ENCODE measurements at places on chromosomes 5 and 9.

DNA sequence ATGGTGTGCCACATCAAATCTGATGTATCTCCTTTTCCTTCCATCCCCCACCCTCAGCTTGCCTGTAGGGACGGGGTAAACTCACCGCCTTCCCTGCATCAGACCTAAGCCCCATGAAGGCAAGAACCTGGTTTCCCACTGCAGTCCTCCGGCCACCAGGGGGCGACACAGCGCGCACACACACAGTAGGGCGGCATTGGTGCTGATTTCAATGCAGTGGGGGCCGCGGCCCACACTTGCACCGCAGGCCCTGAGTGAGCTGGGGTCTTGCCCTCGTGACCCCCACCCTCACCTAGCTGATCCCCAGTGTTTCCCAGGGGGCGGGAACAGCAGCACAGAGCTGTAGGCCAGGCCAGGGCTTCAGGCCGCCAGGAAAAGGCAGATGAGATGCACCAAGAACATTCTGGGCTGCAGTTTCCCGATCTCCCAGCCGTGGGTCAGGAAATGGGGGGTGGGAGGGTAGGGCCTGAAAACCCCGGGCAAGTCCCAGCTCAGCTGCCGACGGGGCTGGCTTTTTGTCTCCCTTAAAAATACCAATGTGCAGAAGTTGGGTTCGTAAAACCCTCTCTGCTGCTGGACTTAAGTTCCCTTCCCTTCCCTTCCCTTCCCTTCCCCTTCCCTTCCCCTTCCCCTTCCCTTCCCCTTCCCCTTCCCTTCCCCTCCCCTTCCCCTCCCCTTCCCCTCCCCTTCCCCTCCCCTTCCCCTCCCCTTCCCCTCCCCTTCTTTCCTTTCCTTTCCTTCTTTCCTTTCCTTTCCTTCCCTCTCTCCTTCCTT is 19.5 kb downstream of the FAM163B start:
- peak; percentile 35 for DNase-seq

GRCh38 chr9:109010746-109011145 is 2.6 kb downstream of the CTNNAL1 start:
- no peak for DNase-seq

- DNase-seq: no peak
Measured at GRCh38 chr5:36611520-36612274, 5.3 kb downstream of the SLC1A3 start.

DNA sequence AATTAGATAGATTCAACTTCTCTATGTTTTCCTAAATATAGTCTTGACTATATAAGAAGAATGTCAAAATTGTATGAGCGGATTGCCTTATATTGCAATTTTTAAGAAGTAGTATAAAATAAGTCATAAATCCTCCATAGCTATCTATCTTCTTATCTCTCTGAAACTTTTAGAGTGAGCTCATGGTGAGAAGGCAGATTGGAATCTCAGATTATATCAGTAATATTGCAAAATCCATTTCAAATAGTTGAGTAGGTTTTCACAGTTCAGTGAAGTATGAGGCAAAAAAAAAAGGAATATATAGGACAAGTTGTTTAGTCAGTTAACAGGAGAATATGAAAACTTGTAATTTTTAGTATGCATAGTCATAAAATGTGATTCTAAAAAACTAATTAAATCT is 156.4 kb downstream of the FAM174A start:
- no peak for DNase-seq

DNA sequence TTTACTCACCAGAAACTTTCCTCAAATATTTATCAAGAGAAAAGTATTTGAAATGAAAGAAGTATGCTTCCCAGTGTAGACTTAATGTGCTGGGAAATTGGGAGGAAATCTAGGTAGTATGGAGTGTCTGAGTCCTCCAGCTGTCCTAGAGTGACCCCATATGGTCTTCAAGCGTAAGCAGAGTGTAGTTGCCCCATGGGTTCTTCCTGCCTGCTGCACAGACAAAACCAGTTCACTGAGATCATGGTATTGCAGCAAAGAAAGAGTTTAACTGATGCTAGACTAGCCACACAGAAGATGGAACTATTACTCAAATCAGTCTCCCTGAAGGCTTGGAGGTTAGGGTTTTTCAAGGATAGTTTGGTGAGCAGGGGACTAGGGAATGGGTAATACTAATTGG is 114.9 kb upstream of the PRLR start:
- no peak for DNase-seq

DNA sequence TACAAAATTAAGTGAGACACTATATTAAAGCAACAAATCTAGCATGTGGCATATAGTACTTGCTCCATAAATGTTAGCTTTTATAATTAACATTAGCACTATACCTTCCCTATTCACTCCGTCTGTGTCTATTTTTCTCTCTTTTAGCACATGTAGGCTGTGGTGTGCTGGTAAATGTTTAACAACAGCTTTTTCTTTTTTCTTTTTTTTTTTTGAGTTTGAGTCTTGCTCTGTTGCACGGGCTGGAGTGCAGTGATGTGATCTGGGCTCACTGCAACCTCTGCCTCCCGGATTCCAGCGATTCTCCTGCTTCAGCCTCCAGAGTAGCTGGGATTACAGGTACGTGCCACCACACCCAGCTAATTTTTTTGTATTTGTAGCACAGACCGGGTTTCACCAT is 62.1 kb downstream of the SPRY4 start:
- no peak for DNase-seq

DNA sequence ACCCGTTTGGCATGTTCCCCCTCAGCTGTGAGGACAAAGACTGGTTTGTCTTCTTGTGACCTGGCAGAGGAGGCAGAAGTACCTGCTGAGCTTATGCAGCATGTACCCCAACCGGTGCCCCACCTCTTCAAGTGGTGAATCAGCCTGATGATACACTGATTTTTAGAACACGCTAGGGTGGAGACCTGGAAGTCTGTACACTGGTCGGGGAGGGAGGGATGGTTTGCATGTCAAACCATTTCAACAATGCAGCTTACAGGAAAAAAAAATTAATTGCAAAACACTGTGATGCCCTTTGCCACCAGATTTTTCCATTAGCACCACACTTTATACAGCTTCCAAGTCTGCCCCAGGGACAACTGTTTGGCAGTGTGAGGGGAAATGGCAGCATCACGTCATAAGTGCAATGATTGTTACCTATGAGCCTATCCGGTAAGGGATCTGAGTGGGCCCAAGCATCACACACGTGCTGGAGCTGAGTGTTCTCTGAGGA is 155.1 kb upstream of the DMRT1 start:
- DNase-seq: no peak

- no peak for DNase-seq
Measured at GRCh38 chr5:135013947-135014570, 20.0 kb downstream of the PITX1 start.

DNA sequence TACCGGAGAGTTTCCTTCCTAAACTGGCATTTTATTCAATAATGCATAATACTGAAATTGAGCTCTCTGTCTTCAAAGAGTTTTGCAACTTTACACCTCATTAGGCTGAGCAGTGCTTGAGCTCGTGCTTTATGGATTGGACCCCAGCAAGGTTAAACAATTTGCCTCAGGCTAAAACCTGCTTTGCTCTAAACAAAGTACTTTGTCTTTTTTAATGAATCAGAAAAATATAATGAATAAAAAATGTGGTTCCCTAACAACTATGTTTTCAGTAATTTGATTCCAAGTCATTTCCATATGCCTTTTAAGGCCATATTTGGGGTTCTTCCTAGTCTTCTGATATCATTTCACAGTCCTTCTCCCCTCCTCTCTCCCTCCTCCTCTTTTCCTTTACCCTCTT is 20.0 kb downstream of the ZNF366 start:
- no peak for DNase-seq

DNA sequence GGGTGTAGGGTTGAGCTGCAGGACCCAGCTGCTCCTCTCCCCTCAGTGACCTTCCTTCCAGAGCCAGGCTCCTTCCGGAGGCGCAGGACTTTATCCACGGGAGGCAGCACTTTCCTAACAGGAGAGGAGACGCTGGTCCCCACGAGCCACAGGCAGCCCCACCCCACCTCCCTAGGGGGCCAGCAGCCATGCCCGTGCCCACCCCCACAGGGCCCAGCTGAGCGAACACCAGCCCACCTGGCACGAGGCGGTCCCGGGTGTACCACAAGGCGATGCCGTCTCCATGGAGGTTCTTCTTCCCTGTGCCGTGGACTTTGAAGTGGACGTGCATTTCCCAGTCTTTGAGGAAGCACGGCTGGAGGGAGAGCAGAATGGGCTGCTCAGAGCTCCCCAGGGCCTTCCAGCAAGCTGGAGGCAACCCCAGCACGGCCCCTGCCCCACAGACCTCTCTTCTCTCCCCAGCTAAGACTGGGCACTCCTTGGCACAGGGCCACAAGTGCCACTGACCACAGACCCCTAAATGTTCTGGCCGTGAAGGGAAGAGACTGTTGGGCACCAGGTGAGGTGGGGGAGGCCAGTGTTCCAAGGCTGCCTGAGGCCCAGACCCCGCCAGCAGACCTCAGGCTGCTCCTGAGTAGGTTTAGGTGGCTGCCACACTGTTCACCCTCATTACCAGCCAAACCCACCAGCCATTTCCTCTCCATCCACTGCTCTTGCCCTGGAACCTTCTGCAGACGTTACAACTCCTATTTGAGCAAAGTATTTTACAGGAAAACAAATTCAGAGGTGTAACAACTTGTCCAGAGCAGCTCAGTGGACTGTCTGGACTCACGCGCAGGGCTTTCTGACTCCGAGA is 13.0 kb downstream of the LMAN2 start:
- DNase-seq: no peak

DNA sequence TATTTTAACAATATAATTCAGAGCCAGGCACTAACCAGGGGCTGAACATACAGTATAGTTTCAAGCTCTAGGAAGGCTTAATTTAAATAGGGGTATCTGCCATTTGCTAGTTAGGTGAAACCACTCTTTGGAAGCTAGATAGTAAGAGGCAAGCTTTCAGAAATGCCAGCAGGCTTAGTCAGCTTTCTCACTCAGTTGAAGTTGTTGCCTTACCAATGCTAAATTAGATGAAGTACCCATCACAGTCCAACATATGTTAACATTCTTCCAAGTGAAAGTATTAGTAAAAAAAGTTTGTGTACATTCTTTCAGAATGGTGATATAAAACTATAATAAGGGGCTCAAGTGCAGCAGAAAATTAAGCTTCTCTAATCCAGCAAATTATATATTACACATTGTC is 215.0 kb downstream of the CNTLN start:
- no peak for DNase-seq

GRCh38 chr9:84450029-84450428 is 109.5 kb upstream of the SLC28A3 start:
- no peak for DNase-seq

GRCh38 chr9:129036923-129037766 is 719 bp downstream of the MIGA2 start:
- no peak for DNase-seq

DNA sequence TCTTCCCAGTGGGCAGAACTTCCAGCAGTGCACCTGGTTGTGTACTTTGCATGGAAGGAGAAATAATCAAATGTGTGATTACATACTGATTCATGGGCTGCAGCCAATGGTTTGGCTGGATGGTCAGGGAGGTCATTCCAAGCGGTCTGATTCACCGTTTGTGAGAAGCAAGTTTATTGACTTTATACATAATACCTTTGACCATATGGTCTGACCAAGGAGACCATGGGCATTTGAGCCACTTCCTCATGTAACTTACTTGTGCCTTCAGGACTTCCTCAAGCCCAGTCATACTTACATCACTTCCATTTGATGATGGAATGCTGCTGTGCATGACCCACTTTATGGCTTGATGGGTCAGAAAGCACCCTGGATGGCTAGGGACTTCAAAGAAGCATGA is 41.1 kb downstream of the DAP start:
- no peak for DNase-seq

DNA sequence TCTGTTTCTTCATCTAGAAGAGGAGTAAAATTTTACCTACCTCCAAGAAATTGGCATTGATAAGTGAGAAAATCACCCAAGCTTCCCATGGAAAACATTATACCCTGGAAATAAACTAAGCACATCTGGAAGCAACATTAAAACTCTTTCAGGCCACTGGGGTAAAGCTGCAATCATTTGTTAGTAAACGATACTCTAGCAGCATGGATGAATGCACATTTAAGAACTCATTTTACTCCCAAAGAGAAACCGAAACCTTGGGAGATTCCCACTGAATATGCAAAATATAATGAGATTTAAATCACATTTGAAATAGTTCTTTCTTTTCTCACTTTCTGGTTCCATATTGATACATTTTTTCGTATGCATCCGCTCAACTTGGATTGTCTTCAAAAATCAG is 467.5 kb downstream of the EFNA5 start:
- no peak for DNase-seq

DNA sequence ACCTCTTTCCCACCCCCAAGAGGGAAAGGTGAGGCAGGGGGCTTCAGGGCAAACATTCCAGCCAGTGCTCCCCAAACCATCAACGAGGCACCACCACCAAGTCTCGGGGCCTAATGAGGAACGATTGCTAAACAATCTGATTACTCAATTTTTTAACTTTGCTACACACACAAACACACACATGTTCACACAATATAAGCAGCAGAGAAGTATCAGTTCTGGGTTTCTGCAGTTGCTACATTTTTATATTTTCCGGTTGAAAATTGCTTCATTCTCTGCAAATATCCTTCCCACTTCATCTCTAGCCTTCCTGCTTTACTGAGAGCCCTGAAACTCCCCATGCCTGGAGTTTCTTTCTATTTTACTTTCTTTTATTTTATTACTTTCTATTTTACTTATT is 60.2 kb downstream of the FEM1C start:
- DNase-seq: no peak

- DNase-seq: no peak
Measured at GRCh38 chr5:111320953-111321352, 96.8 kb downstream of the CAMK4 start.

DNA sequence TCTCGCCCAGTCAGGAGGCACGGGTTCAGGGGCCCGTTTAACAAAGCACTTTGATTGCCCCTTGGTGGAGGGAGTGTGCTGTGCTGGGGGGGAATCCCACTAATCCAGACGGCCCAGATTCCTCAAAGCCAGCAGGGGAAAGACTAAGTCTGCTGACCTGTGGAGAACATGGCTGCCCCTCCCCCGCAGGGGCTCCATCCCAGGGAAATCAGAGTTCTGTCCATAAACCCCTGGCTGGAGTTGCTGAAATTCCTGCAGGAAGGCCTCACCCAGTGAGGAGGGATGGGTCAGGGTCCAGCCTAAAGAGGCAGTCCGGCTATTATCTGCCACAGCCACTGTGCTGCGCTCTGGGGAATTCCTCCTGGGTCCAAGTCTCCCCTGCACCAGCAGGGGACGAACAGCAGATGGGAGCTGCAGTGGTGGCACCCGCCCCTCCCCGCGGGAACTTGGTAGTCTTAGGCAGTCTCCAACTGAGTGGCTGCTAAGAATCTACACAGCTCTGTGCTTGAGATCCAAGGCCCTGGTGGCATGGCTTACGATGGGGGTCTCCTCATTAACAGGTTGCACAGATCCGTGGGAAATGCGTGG is 174.0 kb upstream of the DAB2 start:
- no peak for DNase-seq

- no peak for DNase-seq
Measured at GRCh38 chr5:16736158-16736995, 119.6 kb upstream of the RETREG1 start.

DNA sequence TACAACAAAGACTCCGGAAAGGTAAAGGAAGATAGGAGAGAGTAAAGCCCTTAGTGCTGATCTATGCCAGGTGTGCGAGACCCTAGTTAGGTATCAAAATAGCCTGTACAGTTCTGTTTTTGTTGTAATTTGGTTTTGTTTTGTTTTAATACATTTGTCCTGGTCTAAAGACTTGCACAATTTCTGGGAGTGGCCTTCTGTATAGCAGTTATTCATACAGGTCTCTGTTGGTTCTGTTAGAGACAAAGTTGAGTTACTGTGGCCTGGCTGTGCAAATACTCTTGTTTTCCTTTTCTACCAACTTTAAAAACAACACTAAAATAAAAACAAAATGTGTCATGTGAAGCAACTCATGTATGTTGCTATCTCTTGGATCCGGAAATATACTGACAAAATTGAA is 163.6 kb downstream of the COMMD10 start:
- no peak for DNase-seq

- no peak for DNase-seq
Measured at GRCh38 chr5:71482132-71482531, 26.7 kb downstream of the BDP1 start.

Data from Right ventricle myocardium inferior (tissue), 1 donor.